ENCODE measurements at places on chromosomes 1 and 21. TPM values are rescaled to one million over a fixed set of nuclear protein-coding genes. Genes with fewer than 3 reads are reported as not detected.

The SAMSN1 gene
- total RNA-seq = 6.5 TPM

The SPRR2G gene
- not detected for total RNA-seq

The TEDDM1 gene
- total RNA-seq = not detected

The EXO1 gene
- total RNA-seq = 10.6 TPM

The PTPN22 gene
- total RNA-seq = 3.7 TPM

The GNAT2 gene
- not detected for total RNA-seq

The NADK gene
- 45.6 TPM for total RNA-seq

The C1orf141 gene
- total RNA-seq = not detected

The CNR2 gene
- not detected for total RNA-seq

The LCE2C gene
- total RNA-seq = not detected

The HMGCS2 gene
- not detected for total RNA-seq

The KRTAP19-3 gene
- total RNA-seq = not detected

The C8B gene
- not detected for total RNA-seq

The CFHR5 gene
- total RNA-seq = not detected

The MATN1 gene
- total RNA-seq = not detected

The SLC16A4 gene
- 3.7 TPM for total RNA-seq
